ENCODE measurements at places on chromosomes 2 and 18. TPM values are rescaled to one million over a fixed set of nuclear protein-coding genes. Genes with fewer than 3 reads are reported as not detected.

Gene ONECUT2
- total RNA-seq, result under 0.01 TPM

Gene CYP27C1
- not detected for total RNA-seq

Gene PRSS56
- not detected for total RNA-seq

Gene EML6
- 0.30 TPM for total RNA-seq

Gene AMER3
- not detected for total RNA-seq

DNA sequence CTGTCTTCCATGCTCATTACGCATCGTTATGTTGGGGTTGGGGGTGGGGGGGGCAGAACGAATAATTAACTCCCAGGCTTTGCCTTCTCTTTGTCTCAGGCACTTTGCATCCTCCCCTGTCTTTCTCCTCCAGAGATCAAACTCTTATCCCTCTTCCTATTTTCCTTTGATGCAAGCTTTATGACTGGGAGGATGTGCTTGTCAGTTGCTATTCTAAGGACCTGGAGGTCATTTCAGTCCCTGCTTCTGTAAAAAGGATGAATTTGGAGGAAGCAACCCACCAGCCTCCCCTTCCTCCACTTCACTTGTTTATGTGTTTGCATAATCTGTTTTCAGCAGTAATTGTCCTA lies 87.5 kb downstream of the ZCCHC2 start:
- no peak overlapping the region for H3K27ac ChIP-seq
- DNase-seq, result no peak
- no peaks in the 10 kb centered on the region for H3K36me3 ChIP-seq
- no peak overlapping the region for H3K4me3 ChIP-seq

DNA sequence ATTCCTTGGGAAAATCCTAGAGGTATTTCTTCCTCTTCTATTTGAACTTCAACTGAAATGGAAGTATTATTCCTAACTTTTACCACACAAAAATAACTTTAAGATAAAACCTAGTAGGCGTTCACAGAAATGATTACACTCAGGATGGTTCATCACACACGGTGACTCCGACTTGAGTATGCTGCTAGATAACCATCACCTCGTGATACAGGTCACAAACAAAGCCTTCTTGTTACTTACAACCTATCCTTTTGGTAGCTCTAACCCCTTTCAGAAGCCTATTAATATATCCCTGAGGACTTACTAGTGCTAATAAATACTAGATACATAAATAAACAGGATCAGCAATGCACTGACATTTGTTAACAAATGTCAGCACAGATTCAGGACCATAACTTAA lies 101.0 kb upstream of the DNER start:
- H3K27ac ChIP-seq, result no peak overlapping the region
- H3K27me3 ChIP-seq, result no peaks in the 10 kb centered on the region
- peaks cover 22% of the 10 kb centered on the region for H3K36me3 ChIP-seq

- no peaks in the 10 kb centered on the region for H3K36me3 ChIP-seq
- H3K4me3 ChIP-seq, result no peak overlapping the region
- no peak for DNase-seq
- no peaks in the 10 kb centered on the region for H3K4me1 ChIP-seq
- H3K27ac ChIP-seq, result no peak overlapping the region
Observed at GRCh38 chr2:75506101-75506697, 54.5 kb downstream of the EVA1A start.

- no peak overlapping the region for H3K27ac ChIP-seq
- no peaks in the 10 kb centered on the region for H3K4me1 ChIP-seq
- no peaks in the 10 kb centered on the region for H3K36me3 ChIP-seq
- peaks cover 3% of the 10 kb centered on the region for H3K27me3 ChIP-seq
- no peak for DNase-seq
Observed at GRCh38 chr2:23107327-23107941, 277.5 kb upstream of the KLHL29 start.

DNA sequence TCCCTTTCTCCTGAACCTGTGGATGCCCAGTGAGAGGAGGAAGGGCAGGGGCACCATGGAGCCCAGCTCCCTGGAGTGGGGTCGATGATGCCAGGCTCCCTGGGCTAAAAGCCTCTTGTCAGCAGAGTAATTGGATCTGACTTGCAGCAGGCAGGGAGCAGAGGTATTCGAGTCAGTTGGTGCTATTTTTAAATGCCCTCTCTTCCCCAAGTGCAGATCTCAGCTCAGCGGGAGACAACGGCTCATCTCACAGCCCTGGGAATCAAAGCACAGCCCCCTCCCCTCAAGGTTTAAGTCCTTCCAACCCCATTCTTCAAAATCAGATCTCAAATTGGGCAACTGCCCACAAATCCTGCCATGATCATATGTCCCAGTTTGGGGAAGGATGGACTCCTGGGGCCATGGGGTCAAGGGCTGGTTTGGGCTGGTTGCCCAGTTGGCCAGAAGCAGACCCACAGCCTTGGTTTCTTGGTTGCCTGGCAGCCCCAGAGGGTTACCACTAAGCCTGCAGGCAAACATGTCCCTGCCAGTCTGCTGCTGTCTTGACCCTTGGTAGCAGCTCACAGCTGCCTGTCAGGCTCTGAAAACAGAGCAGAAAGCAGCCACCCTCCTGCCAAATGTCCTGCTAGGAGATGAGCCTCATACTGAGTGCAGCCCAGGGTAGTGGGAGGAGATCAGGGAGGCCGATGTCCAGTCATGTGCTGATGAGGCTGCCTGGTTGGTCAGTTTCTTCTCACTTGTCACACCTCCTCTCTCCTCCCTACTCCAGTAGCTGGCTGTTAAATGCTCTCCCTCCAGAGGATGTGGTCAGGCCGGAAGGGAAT lies 244.9 kb downstream of the LOXHD1 start:
- H3K36me3 ChIP-seq, result no peaks in the 10 kb centered on the region
- H3K4me1 ChIP-seq, result no peaks in the 10 kb centered on the region
- H3K27me3 ChIP-seq, result peaks cover 2% of the 10 kb centered on the region
- DNase-seq, result no peak

DNA sequence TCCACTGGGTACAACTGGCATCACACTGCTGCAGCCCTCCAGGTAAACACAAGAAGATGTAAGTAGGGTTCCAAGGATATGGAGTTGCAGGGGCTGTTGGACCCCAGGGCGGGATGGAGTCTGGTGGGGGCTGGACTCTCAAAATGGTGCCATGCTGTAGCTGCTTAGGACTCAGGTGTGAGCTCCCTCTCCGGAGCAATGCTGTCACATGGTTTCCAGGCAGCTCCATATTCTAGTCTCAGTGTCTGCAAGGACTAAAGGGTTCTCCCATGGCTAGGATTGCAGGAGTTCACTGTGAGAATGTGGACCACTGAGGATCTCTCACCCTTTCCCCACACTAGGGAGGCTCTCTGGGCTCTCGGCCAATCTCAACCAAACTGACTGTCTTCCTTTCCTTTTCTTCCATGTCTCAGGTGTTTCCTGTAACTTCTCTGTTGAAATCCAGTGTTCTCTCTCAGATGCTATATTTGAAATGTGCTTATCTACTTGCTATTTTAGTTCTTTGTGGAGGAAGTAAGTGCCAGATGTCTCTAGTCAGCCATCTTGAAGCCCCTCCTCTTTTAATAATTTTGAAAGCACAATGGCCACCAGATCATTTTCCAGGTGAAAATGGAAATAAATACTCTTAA lies 57.6 kb downstream of the CCNT2 start:
- DNase-seq, result no peak
- peaks cover 14% of the 10 kb centered on the region for H3K36me3 ChIP-seq
- H3K27ac ChIP-seq, result no peak overlapping the region
- peaks cover 15% of the 10 kb centered on the region for H3K4me1 ChIP-seq
- no peak overlapping the region for H3K4me3 ChIP-seq

- no peaks in the 10 kb centered on the region for H3K4me1 ChIP-seq
- H3K4me3 ChIP-seq, result no peak overlapping the region
- H3K36me3 ChIP-seq, result no peaks in the 10 kb centered on the region
- no peaks in the 10 kb centered on the region for H3K27me3 ChIP-seq
- no peak for DNase-seq
Observed at GRCh38 chr18:56294484-56295183, 343.8 kb downstream of the TXNL1 start.

DNA sequence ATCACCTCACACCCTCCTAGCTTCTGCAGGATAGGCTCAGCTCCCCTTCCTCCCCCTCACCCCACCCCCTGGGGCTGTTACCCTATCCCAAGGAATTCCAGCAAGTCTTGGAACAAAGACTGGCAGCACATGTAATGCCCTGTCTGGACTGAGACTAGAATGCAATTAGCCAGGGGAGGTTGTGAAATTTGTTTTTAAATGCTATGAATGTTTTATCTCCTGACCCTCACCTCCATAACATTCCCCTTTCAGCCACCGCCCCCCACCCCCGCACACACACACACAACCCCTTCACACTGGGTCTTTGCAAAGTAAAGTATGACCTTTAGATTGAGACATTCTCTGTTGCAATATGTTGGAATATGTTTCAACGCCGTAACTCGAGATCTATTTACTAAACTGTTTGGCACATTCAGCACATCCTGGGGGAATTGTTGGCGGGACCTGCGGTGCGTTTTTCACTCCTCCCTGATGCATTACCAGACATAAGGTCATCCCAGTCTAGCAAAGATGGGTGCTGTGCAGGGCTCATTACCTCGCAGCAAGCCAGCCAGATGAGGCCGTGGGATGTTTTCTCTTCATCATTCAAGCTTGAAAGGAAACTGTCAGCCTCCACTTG lies 290.7 kb upstream of the SLC14A2 start:
- H3K27ac ChIP-seq, result no peak overlapping the region
- no peak for DNase-seq
- no peaks in the 10 kb centered on the region for H3K4me1 ChIP-seq
- H3K36me3 ChIP-seq, result no peaks in the 10 kb centered on the region
- H3K27me3 ChIP-seq, result peaks cover 6% of the 10 kb centered on the region

DNA sequence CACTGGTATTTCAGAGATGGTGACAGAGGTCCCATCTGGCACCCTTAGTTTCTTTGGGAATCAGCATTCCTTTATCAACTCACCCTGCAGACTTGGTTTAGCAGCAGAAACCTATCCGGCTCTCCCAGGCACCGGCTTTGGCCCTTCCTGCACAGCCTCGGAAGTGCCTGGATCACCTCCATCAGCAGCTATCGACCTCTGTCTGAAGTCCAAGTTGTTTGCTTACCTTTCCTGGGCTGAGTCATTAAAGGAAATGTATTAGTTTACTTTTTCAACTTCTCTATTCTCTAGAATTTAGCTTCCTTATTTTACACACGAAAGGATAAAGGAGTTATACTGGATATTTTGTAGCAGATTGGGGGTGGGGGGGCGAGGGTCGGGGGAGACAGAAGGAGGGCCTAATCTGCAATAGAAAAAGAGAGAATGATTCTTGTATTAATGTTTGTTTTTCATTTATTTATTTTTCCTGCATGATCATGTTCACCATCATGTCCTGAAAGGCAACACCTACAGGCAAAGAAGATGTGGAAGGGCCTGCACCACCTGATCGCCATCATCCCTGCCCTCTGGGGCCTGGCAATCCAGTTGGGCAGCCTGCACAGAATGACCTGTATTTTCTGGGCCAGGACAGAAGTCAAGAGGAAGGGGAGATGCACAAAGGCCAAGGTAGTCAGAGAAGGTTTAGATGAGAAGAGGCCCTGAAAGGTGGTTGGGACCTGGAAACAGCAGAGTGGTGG lies 22.1 kb upstream of the MAT2A start:
- no peaks in the 10 kb centered on the region for H3K27me3 ChIP-seq
- no peak for DNase-seq
- no peak overlapping the region for H3K4me3 ChIP-seq
- no peaks in the 10 kb centered on the region for H3K36me3 ChIP-seq
- H3K27ac ChIP-seq, result no peak overlapping the region
- no peaks in the 10 kb centered on the region for H3K4me1 ChIP-seq

- peaks cover 43% of the 10 kb centered on the region for H3K36me3 ChIP-seq
- H3K27me3 ChIP-seq, result no peaks in the 10 kb centered on the region
- peak; percentile 55 for DNase-seq
- peaks cover 61% of the 10 kb centered on the region for H3K4me1 ChIP-seq
Observed at GRCh38 chr2:101830555-101830954, 133.0 kb downstream of the MAP4K4 start.

DNA sequence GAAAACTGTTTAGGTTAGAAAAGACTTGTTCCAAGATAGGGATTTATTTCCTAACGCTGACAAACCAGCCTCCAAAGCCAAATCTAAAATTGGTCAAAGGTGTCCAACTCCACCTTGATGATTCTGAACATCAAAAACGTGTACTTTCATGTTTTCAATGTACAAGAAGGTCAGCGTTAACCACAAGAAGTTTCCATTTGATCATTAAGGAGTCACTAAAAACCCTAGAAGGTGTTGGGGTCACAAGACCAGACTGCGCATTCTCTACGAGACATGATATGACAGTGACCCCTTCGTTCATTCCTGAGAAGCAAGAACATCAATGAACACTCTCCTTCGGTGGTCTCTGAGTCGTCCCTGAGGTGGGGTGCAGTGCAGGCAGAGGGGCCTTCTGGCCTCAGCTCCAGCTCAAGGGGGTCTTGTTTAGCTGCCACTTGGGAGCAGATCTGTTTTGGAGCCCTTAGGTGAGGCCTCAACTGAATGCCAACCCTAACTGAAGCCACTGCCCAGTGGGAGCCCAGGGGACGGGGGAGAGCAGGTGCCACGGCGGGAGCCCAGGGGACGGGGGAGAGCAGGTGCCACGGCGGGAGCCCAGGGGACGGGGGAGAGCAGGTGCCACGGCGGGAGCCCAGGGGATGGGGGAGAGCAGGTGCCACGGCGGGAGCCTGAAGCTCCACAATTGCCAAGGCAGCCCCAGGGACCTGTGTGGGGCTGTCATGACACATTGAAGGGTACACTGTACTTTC lies 55.2 kb downstream of the PARD6G start:
- no peak overlapping the region for H3K4me3 ChIP-seq
- no peaks in the 10 kb centered on the region for H3K36me3 ChIP-seq
- DNase-seq, result no peak

DNA sequence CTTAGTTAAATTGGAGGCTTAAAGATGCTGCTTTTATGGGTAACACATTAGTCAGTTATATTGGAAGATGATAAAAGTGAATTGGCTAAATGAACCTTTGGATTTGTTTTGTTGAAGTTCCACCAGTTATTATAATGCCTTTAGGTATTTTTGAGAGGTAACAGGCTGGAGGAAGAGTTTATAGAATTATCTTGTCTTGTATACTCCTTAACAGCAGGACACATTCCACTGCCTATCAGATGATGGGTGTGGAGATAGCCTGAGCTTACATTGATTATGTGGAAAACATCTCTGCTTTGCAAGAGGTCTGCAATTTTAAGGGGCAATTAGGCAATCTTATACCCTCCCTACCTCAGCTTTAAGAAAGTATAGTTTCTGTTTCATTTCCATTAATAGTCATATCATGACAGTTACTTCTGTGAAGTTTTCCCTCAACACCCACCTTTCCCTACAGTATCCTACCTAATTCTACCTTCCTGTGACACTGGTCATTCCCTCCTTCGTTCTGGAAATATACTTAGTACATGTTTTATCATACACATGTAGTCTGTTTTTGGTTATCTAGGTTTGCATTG lies 403.7 kb upstream of the SPRED2 start:
- H3K27me3 ChIP-seq, result peaks cover 2% of the 10 kb centered on the region
- H3K4me1 ChIP-seq, result no peaks in the 10 kb centered on the region
- H3K36me3 ChIP-seq, result no peaks in the 10 kb centered on the region
- no peak overlapping the region for H3K27ac ChIP-seq
- no peak for DNase-seq
- no peak overlapping the region for H3K4me3 ChIP-seq

DNA sequence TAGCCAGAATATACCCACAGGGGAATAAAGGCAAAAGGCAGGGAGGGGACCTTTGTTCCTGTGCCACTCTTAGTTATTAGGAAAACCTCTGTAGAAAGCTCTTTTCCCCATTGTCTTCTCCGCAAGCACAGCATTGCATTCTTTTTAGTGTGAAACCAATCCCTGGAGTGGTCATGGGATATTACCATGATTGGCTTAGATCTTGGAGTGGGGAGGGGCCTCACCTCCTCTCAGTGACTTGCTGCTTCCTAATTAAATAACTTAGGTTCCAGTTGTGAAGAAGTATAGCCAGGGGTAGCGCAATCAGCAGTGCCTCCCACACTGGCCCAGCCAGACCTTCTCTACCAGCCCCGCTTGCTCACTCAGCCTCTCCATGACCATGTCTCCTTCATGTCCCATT lies 49.9 kb upstream of the AFF3 start:
- H3K27me3 ChIP-seq, result peaks cover 2% of the 10 kb centered on the region
- no peaks in the 10 kb centered on the region for H3K4me1 ChIP-seq
- H3K27ac ChIP-seq, result no peak overlapping the region
- H3K4me3 ChIP-seq, result no peak overlapping the region
- no peak for DNase-seq
